ENCODE measurements at places on chromosomes 3 and 15.

DNA sequence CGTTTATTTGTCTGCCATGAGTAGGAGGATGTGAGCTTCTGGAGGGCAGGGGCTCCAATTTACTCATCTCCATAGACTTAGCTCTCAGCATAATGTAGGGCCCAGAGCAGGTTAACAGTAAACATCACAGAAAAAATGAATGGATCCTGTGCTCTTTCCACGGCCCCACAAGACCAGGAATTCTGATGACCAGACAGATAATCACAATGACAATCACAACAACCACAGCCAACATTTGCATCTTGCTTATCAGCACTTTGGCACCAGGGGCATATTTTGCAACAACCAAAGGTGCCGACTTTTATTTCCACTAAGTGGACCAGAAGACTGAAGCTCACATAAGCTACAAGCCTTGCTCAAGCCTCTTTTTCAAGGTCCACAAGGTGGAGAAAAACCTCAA lies 68.9 kb upstream of the ANKRD34C start:
- DNase-seq, result no peak

DNA sequence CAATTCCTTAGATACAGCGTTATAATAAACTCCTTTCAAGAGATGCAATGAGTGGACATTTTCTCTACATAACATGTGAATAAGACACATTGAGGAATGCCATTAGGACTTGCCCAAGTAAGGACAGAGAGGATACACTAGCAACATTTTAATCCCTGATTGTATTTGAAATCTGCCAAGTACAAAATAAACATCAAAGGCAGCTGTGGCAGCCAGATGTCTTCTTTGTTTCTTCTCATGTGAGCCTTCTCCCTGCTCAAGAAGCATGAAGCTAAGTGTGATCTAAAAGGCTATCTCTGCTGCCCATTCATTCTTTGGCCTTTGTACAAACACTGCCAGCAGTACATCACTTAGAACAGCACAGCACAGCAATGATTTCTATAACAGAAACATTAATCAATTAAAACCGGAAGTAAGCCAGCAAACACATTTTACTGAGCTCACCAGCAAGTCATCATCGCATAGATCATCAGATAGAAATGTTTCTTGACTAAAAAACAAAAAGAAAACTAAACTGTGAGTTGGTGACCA lies 364.0 kb downstream of the CNTN6 start:
- DNase-seq, result no peak

GRCh38 chr3:11331101-11331500 lies 58.9 kb downstream of the ATG7 start:
- no peak for DNase-seq

DNA sequence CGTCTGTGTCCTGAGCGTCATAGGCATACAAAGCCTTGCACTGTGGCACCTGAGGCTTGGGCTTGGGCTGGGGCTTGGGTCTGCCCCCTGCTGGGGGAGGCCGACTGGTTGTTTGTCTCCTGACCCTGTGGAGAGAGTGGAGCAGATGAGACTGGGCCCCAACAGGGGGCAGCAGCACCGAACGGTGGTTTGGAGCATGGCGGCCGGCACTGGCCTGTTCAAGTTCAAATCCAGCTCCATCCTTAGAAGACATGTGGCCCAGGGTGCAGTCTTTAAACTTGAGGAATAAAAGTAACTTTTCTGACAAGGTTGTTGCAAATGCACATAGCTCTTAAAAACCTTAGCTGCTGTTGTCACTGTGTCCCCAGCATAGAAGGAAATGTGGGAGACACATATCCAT lies 33.3 kb downstream of the CCNB2 start:
- peak; percentile 21 for DNase-seq

DNA sequence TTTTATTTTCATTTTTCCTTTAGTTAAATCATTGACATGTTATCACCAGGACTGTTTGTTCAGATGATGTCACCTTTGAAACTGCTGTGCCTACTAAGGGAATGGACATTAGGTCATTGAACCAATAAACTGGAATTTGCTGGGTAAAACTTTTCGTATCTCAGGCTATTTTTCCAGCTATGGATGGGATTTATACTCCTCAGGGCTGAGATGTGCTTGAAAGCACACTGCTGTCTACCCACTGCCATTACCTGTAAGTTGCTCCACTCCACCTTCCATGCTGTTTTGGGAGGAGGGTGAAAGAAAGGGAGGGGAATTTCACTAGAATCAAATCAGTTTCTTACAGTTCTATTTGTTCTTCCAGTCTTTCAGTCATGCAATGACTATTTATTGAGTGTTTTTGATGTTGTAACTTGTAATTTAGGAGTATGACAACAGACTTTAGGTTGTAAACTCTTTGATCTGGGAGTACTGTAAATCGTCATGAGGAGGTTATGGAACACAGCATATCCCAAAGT lies 11.3 kb downstream of the EHD4 start:
- DNase-seq, result no peak

DNA sequence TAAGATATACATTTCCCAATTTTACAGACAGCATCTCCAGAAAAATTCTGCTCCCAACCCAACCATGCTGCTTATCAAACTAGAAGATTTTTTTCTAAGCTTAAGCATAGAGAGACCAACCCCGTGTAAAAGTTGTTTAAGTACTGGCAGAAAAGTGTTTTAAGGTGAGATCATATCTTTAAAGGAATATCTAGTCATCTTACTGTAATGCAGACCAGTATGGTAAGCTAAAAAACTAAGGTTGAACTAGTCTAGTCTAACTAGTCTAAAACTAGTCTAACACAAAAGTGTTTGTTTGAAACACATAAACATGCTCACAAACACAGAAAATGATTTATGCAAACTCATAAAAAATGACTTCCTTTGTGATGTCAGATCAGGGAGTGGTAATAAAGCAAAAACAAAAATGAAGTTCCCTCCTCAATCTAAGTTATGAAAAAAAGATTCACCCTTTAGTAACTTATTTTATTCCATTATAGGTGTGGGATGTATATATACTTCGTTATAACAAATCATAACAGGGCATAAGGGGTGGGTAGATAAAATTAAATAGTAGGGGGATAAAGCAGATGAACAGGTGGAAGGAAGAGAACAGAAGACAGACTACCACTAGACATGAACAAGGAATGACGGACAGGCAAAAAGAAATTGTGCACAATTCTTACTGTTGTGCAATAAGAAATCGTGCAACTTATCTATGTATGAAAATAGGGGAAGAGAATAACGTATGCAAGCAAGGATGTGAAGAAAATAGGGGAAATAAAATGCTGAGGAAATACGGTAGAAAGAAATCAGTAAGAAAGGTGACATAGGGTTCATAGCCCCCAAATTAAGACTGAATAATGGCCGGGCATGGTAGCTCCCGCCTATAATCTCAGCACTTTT lies 10.0 kb downstream of the MYO5A start:
- DNase-seq, result no peak
